ENCODE measurements at places on chromosomes 13 and 19.

DNA sequence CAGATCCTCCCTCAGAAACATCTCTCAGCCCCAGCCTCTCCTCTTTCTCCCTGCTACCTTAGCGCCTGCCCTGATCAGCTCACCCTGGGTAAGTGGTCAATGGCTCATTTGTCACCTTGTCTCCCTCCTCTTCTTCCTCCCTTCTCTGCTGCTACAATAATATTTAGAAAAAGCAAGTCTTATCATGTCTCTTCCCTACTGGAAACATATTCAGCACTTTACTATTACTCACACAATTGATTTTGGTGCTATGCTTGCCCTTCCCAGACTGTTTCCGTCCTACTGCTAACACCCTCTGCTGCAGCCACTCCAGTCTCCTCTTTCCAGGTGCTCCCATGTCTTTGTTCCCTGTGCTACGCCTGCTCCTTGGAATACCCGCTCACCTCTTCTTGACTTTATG, 35.8 kb downstream of the ESD start:
- no peak for DNase-seq

- DNase-seq, result no peak
These were observed 76.3 kb downstream of the ZNF536 start for GRCh38 chr19:30448386-30449077.

DNA sequence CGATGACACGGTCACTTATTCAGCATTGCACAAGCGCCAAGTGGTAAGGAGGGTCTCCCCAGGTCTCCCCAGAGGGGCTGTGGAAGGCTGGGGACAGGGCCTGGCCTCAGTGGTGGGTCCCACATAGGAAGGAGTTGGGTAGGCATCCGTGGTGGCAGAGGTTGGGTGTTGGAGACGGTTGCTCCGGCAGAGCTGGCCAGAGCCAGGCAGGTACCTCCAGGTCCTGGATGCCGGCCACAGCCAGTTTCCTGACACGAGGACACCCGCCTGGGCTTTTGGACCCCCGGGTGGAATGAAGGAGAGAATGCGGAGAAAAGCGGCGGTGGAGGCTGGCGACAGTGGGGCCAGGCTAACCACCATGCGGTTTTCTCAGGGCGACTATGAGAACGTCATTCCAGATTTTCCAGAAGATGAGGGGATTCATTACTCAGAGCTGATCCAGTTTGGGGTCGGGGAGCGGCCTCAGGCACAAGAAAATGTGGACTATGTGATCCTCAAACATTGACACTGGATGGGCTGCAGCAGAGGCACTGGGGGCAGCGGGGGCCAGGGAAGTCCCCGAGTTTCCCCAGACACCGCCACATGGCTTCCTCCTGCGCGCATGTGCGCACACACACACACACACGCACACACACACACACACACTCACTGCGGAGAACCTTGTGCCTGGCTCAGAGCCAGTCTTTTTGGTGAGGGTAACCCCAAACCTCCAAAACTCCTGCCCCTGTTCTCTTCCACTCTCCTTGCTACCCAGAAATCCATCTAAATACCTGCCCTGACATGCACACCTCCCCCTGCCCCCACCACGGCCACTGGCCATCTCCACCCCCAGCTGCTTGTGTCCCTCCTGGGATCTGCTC, 1.3 kb upstream of the FFAR1 start:
- DNase-seq, result no peak

GRCh38 chr13:41971848-41972247, 10.9 kb upstream of the VWA8 start:
- no peak for DNase-seq

GRCh38 chr19:29003641-29004409, 209.1 kb downstream of the UQCRFS1 start:
- no peak for DNase-seq

GRCh38 chr13:77860507-77860981, 58.1 kb downstream of the EDNRB start:
- no peak for DNase-seq

DNA sequence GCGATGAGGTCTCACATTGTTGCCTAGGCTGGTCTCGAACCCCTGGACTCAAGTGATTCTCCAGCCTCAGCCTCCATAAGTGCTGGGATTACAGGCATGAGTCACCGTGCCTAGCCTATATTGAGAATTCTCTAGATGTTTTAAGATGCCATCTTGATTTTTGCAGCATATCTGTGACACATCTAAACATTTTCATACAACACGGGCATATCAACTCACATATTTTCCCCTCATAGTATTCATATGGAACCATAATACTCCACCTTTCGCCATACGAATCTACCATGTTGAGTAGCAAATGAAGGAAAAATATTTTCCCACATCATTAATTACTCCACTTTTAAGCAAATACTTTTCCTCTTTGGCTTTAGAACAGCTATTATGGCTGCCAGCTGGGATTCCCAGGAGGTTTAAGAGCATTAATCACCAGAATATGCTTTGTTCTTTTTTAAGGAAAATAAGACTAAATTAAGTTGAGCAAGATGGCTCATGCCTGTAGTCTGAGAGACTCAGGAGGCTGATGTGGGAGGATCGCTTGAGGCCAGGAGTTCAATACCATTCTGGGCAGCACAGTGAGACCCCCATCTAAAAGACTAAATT, 56.9 kb upstream of the GTF2F2 start:
- DNase-seq, result peak; percentile 19

GRCh38 chr19:49680421-49681351, 3.6 kb downstream of the PRMT1 start:
- no peak for DNase-seq

GRCh38 chr19:34141025-34141424, 31.3 kb upstream of the LSM14A start:
- DNase-seq, result no peak
